HuH-7 (cell line): ENCODE measurements at places on chromosomes 2 and 18.

DNA sequence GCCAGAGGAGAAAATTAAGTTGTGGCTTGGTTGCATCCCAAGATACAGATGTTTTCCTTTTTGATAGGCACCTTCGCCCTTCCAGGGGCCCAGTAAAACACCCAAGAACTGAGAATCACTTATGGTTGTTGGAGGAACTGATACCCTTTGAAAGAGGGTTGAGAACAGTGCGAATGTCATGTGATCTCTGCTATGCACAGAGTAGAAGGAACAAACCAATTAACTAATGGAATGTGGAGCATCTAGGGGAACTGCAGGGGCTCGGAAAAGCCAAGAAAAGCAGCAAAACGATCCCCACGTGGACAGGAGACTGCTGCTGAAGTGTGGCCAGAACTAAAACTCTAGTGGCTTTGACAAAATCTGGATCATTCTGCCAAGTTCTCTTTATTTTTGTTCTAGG is 58.8 kb downstream of the APOB start:
- DNase-seq: no peak

- DNase-seq: no peak
Measured at GRCh38 chr18:3836483-3837335, 386.7 kb downstream of the TGIF1 start.

GRCh38 chr2:48617618-48618017 is at the start of gene GTF2A1L:
TSS of gene GTF2A1L (plus strand) at chr2:48617856. CDS start at chr2:48617875, 19 bp downstream.
- no peak for DNase-seq

GRCh38 chr2:127049927-127050802 is 56.8 kb downstream of the BIN1 start:
- peak; percentile 93 for DNase-seq

- no peak for DNase-seq
Measured at GRCh38 chr2:12718711-12719399, 2.1 kb downstream of the TRIB2 start.

DNA sequence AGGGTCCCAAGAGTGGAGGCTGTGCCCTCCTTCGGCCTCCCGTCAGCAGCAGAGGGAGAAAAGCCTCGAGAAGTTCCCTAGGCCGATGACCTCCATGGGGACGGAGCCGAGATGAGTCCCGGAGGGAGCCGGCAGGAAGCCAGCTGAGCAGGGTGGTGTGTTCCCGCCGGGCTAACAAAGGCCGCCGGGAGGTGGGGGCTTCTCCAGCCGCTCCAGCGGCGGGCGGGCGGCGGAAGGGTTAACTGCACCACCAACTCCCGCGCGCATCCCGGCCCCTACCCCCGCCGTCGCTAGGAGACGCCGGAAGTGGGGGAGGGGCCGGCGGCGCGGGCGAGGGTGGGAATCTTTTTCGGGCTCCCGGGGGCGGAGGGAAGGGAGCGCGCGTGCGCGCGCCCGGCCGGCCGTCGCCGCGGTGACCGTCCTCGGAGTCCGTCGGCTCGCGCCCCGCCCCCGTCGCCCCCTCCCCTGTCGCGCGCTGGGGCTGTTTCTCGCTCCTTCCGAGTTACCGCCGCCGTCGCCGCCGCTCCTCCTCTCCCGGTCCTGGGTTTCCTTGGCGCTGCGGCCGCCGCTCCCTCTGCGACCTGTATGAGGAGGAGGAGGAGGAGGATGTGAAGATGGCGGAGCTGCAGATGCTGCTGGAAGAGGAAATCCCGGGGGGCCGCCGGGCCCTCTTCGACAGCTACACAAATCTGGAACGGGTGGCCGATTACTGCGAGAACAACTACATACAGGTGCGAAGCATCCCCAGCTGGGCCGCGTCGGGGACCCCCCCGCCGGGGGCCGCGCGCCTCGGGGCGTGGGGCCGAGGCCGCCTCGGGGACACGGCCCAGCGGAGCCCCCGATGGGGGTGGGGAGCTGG is at the start of gene ABI2:
TSS of gene ABI2 (plus strand) at position 494 of the 859 bp plus-strand sequence. CDS start at position 615, 121 bp downstream.
- DNase-seq: peak; percentile 96

- no peak for DNase-seq
Measured at GRCh38 chr2:107364361-107364950, 462.2 kb upstream of the RGPD4 start.

DNA sequence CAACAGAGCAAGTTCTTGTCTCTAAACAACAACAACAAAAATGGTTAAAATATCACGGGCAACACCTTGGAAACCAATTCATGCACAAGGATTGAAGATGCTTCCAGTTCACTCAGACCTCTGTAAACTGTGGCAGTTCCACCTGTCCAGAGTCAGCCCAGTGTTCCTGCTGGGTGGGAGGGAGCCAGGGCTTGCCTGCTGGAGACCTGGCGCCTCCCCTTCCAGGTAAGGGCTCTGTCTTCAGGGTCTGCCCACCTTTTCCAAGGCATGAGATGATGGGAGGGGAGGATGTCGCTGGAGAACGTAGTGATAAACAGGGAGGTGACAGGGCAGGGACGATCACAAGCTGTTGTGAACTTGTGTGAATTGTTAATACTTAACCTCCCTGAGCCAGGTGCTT is 9.8 kb upstream of the GPC1 start:
- DNase-seq: no peak

DNA sequence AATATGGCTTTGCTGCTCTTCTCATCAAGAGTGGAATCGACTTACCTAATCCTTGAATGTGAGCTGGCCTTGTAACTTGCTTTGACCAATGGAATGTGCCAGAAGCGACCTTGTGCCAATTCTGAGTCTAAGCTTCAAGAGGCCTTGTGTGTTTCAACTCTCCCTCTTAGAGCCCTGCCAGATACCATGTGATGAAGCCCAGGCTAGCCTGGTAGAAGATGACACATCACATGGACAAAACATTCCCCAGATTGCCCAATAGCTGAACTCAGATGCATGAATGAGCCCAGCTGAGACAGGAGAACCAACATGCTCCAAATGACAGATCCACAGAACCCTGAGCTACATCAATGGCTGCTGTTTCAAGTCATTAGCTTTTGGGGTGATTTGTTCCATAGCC is 4.2 kb upstream of the KLHL14 start:
- DNase-seq: no peak

DNA sequence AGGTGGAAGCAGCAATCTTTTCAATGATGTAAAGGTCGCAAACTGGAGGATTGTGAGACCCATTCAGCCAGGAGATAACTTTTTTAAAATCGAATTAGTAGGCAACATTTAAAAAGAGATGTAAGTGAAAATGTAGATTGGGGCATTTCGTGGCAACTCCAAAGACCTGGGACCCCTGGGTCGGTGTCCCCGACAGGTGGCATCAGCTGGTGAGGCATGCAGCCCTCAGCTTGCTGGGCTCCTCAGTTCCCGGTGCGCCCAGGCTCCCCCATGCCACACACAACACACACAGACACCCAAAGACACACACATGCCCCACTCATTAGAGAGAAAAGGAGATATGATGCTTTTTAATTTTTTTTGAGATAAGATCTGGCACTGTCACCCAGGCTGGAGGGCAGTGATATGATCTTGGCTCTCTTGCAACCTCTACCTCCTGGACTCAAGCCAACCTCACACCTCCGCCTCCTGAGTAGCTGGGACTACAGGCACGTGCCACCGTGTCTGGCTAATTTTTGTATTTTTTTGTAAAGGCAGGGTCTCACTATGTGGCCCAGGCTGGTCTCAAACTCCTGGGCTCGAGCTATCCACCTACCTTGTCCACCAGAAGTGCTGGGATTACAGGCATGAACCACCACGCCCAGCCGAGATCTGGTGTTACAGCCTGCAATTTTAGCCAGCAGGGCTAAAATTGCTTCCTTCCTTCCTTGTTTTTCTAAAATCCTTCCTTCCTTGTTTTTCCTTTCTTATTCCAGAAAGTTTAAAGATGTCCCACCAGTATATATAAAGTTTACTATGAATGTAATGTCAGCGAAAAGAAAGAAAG is 122.6 kb upstream of the EPAS1 start:
- DNase-seq: no peak

DNA sequence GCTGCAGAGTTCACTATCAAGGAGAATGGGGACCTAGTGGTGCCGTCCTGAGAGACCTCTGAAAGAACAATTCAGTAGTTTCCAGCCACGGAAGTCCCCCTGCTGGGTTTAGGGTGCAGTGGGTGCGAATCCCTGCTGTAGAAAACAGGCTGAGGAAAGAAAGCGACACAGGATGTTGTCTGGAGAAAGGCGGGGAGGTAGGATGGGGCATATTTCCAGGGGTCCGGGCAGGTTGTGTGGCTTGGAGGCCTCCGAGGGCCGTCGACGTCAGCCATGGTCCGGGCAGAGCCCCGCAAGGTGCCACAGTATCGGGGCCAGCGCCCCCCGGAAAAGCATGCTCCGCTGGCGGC is 807 bp upstream of the CREB1 start:
- DNase-seq: peak; percentile 31

GRCh38 chr18:46591783-46592391 is 65.1 kb downstream of the LOXHD1 start:
- no peak for DNase-seq

- no peak for DNase-seq
Measured at GRCh38 chr2:144848423-144848822, 328.5 kb upstream of the ZEB2 start.

GRCh38 chr2:28172114-28172898 is 220.4 kb upstream of the FOSL2 start:
- DNase-seq: no peak

GRCh38 chr2:221911890-221912289 is 339.8 kb upstream of the EPHA4 start:
- DNase-seq: no peak

GRCh38 chr18:1015777-1016176 is 111.1 kb downstream of the ADCYAP1 start:
- DNase-seq: no peak

GRCh38 chr18:46315161-46315560 is 211.0 kb downstream of the HAUS1 start:
- no peak for DNase-seq

DNA sequence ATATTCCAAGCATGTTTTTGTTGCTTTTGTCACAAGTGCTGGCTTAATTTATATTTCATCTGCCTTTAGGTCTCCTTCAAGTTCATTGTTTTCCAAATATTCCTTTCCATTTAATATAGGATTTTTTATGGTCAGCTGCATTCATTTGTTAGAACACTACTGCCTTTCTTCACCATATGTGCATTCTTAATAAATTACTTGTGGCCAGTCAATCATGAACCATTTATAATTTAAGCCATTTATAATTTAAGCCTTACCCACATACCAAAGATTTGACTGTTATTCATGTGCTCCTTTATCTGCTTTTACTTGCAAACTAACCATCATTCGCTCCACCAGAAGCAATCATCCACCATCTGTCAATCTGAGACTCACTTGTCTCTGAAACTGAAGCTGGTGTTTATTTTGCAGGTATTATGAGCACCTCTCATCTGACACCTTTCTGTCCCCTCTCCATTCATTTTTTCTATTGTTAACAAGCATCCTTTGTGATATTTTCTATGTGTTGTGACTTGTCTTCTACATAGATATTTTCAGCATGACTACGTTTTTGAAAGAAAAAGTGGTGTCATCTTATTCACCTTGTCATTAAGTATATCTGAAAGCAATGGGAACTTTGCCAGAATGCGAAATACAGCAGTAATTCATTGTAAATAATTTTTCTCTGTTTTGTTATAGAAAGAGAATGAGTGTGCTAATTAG is 786.8 kb downstream of the KCNJ3 start:
- DNase-seq: no peak

DNA sequence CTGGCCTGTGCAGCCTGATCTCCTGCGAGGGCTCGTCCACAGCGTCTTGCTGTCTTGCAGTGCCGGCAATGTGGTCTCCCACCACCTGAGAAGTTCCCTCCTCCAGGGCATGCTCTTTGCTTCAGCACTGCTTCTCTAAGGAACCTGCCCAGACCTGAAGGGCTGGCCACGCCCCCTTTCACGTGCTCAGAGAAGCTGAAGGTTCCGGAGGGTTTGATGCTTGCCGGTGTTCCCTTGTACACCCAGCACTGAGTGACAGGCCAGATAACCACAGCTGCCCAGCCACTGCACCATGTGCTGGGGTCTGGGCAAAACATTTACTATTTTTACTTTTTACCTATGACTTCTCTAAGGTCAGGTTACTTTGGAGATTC is 1.7 kb upstream of the POLR2D start:
- peak; percentile 26 for DNase-seq

GRCh38 chr18:67597759-67598158 is 81.2 kb upstream of the DSEL start:
- no peak for DNase-seq

DNA sequence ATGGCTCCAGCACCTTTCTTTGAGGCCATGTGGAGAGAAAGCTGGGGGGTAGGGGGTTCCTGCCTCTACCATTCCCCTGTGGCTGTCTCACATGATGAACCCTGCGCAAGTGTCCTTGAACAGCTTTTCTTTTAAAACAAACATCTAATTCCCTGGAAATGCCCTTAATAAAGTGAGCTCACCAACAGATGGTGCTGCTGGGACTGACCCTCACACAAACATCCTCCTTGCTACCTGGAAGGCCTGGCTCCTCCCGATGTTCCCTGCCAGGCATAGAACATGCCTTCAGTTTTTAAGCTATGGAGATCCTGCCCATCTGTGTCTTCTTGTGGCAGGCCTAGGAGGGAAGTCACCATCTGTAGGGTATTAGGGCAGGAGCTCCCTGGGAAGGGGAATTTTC is 60.7 kb upstream of the GATA6 start:
- no peak for DNase-seq

DNA sequence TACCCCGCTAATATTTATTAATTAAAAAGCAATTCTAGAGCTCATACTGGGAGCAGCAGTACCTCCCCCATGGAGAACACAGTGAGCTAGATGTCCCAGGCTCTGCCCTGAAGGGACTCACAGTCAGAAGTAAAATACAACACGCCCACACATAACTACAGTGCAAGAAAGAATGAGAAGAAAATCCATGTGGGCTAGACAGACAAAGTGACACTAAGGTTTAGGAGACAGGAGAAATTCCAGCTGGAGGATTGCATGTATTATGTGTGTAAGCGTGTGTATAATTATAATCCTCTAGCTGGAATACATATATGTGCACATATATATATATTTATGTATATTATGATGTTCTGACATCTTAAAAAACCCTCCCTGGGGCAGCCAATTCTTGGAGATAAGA is 15.7 kb downstream of the SOWAHC start:
- DNase-seq: no peak

DNA sequence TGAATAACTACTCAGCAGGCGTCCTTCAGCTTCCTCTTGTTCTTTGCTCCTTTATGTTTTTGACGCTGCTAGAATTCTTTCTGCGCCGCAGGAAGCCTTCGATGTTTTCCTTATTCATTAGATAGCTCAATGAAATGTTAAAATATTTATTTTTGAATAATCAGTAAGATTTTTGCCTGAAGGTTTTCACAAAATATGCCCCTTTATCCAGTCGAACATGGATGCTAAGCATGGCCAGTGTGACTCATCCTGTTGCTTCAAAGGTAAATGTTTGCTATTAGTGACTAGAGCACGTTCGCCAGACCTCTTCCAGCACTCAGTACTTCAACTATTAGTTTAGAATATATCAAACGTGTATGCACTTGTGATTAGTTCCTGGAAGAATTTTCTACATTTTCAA is 7.6 kb upstream of the MEIS1 start:
- DNase-seq: no peak

- no peak for DNase-seq
Measured at GRCh38 chr2:15178946-15179345, 382.2 kb downstream of the NBAS start.

- no peak for DNase-seq
Measured at GRCh38 chr18:697012-697411, 15.4 kb downstream of the ENOSF1 start.
